ENCODE measurements at places on chromosomes 2 and 18. TPM values are rescaled to one million over a fixed set of nuclear protein-coding genes. Genes with fewer than 3 reads are reported as not detected.

- H3K27me3 ChIP-seq: no peaks in the 10 kb centered on the region
- peak overlapping the region; percentile 83 for H3K4me3 ChIP-seq
- no peak overlapping the region for H3K27ac ChIP-seq
These were observed 903 bp downstream of the KCNG3 start for GRCh38 chr2:42492691-42493467.

GRCh38 chr2:26692279-26692896 is at the start of gene KCNK3:
Gene KCNK3 (plus strand): TSS chr2:26692722. CDS start chr2:26692876, 154 bp downstream.
- no peak within 1 kb of the TSS for H3K27ac ChIP-seq
- H3K27me3 ChIP-seq: peaks cover 25% of the 10 kb centered on the region
- H3K36me3 ChIP-seq: no peaks in the 10 kb centered on the region
- peaks cover 9% of the 10 kb centered on the region for H3K4me1 ChIP-seq
- DNase-seq: no peak
- peak within 1 kb of the TSS; percentile 34 for H3K4me3 ChIP-seq

- no peaks in the 10 kb centered on the region for H3K27me3 ChIP-seq
- DNase-seq: no peak
- H3K4me1 ChIP-seq: peaks cover 5% of the 10 kb centered on the region
These were observed 115.2 kb downstream of the TTC32 start for GRCh38 chr2:19786408-19787058.

DNA sequence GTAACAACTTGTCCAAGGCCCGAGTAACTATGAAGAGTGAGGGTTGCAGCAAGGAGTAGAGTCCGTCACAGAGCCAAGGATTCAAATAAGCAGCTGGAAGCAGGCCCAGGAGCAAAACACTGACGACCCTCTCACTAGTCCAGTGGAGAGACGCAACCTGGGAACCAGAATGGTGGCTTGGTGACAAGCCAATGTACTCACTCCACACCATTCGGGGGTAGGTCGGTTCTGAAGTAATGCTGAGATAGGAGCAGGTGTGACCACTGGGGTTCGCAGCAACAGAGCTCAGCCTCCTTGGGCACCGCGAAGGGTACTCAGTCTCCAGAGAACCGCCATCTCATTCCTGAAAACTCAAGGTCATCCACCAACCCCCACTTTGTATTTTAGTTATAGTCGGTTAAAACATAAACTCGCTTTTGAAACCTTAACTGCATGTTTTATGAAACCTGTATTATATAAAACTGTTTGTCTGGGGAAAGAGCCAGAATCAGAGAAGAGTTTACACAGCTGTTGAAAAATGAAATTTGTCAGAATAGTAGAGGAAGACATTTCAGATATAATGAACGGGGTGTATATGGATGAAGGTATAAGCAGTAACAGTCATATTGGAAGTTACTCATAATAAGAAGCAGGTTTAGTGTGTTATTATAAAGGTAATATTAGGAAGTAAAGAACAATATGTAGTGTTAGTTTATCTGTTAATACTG is 8.6 kb downstream of the ANKRD62 start:
- no peak overlapping the region for H3K4me3 ChIP-seq
- DNase-seq: no peak
- no peaks in the 10 kb centered on the region for H3K27me3 ChIP-seq
- H3K4me1 ChIP-seq: no peaks in the 10 kb centered on the region

DNA sequence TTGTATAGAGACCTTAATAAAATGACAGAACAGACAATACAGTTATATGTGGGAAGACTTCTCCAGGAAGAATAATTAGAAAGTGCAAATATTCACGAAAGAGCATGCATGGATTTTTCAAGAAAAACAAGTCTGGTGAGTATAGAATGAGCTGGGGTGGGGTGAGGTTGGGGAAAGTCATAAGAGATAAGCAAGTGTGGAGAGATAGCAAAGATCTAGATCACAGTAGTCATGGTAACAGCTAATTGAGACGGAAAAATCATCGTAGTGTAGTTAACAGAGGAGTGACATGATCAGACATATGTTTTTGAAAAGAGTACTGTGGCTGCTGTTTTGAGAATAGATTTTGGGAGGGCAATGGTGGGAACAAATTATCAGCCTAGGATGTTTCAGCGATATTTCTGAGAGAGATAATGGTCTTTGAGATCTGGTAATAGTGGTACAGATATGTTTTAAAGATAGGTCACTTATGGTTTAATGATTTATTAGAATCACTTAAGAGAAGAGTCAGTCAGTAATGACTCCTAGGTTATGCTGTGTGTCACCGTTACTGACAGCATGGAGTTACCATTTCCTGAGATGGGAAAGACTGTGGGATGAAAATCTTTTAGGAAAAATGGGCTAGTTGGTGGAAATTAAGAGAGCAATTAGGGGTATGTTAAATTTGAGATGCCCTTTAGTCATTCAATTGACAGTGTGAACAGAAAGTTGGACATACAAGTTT is 248.5 kb upstream of the SLC8A1 start:
- H3K27ac ChIP-seq: no peak overlapping the region
- no peaks in the 10 kb centered on the region for H3K27me3 ChIP-seq
- no peaks in the 10 kb centered on the region for H3K36me3 ChIP-seq
- no peak for DNase-seq
- H3K4me3 ChIP-seq: no peak overlapping the region

GRCh38 chr18:13401826-13402225 is 183.3 kb downstream of the LDLRAD4 start:
- no peaks in the 10 kb centered on the region for H3K27me3 ChIP-seq
- no peaks in the 10 kb centered on the region for H3K4me1 ChIP-seq
- H3K36me3 ChIP-seq: no peaks in the 10 kb centered on the region
- H3K27ac ChIP-seq: no peak overlapping the region
- no peak overlapping the region for H3K4me3 ChIP-seq
- no peak for DNase-seq

- no peak for DNase-seq
- no peaks in the 10 kb centered on the region for H3K4me1 ChIP-seq
- peaks cover 27% of the 10 kb centered on the region for H3K36me3 ChIP-seq
- H3K4me3 ChIP-seq: no peak overlapping the region
These were observed 6.3 kb downstream of the DNPEP start for GRCh38 chr2:219381448-219381847.

DNA sequence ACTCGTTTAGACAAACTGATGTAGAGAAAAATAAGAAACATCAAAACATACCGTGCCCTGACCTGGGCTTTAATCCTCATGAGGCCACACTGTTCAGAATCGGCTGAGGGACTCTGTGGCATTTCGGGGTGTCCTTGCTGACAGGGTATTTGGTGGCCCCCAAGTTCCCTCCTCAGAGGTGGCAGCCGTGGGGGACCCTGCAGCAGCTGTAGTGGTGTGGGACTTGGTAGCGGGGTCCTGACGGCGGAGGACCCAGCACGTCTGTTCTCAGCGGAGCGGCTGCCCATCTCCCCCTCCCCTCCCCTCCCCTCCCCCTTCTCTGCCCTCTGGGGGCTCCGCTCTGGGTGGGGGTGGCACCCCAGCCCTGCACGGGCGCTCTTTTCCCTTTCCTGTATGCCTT is 18.4 kb downstream of the KCNG2 start:
- H3K36me3 ChIP-seq: no peaks in the 10 kb centered on the region
- H3K4me3 ChIP-seq: no peak overlapping the region
- no peaks in the 10 kb centered on the region for H3K27me3 ChIP-seq
- H3K27ac ChIP-seq: no peak overlapping the region

Gene CHMP1B
- total RNA-seq: 43.2 TPM

DNA sequence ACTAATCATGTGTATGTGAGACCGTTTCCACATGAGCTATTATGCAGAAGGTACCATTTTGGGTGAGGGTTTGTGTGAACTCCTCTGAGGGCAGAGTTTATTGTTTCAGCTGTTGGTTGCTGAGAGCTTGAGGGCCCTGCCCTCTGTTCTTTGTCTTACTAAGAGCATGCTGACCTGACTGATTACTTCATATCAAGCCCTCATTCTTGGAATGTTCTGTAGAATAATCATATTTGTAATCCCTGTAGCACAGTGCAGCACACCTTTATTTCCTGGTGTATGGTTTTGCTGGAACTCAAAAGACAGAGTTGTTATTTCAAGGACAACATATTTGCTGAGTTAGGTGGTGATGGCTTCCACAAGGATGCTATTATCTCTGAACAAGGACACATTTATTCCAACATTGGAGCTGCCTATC is 118.5 kb downstream of the GALNT3 start:
- no peak overlapping the region for H3K4me3 ChIP-seq
- no peaks in the 10 kb centered on the region for H3K27me3 ChIP-seq
- no peak for DNase-seq
- peaks cover 3% of the 10 kb centered on the region for H3K4me1 ChIP-seq
- no peaks in the 10 kb centered on the region for H3K36me3 ChIP-seq

- H3K36me3 ChIP-seq: no peaks in the 10 kb centered on the region
- no peak for DNase-seq
- no peak overlapping the region for H3K4me3 ChIP-seq
- H3K27me3 ChIP-seq: no peaks in the 10 kb centered on the region
- no peaks in the 10 kb centered on the region for H3K4me1 ChIP-seq
These were observed 642.0 kb upstream of the FSHR start for GRCh38 chr2:49796266-49796665.

Gene KLHL41
- not detected for total RNA-seq

GRCh38 chr2:97834610-97835009 is 121.2 kb downstream of the ZAP70 start:
- no peaks in the 10 kb centered on the region for H3K36me3 ChIP-seq
- no peak for DNase-seq
- H3K27me3 ChIP-seq: no peaks in the 10 kb centered on the region

GRCh38 chr2:177616066-177616465 is 223.5 kb downstream of the AGPS start:
- H3K27me3 ChIP-seq: no peaks in the 10 kb centered on the region
- H3K36me3 ChIP-seq: no peaks in the 10 kb centered on the region
- no peak overlapping the region for H3K4me3 ChIP-seq
- DNase-seq: no peak

GRCh38 chr2:12168791-12169388 is 422.5 kb downstream of the LPIN1 start:
- H3K4me1 ChIP-seq: no peaks in the 10 kb centered on the region
- DNase-seq: no peak
- H3K27me3 ChIP-seq: no peaks in the 10 kb centered on the region
- H3K4me3 ChIP-seq: no peak overlapping the region
- no peaks in the 10 kb centered on the region for H3K36me3 ChIP-seq

Gene SLC30A3
- total RNA-seq: 16.1 TPM

DNA sequence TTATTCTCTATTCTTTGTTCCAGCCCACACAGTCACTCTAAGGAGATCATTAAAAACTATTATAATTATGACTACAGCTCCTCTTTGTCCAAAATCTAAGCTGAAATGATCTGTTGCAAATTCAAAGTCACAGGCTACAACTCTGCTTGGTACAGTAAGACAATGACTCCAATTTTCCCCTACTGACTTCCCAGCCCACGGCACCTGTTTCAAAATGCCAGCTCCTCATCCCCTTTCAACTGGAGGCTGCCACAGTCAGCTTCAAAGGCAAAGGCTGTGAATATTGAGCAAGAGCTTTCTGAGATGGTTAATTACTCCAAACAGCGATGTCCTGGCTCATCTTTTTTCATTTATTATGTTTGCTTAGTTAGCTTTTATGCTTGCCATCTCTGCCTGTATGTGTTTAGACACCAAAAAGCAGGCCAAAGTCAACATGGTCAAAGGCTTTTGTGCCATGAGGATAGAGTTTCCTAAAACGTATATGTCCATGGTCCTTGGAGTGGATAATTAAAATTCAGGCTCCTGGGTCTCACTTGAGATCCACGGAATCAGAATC is 141.1 kb downstream of the DOCK10 start:
- H3K36me3 ChIP-seq: no peaks in the 10 kb centered on the region
- H3K4me1 ChIP-seq: no peaks in the 10 kb centered on the region
- no peak for DNase-seq
- no peak overlapping the region for H3K27ac ChIP-seq
- H3K4me3 ChIP-seq: no peak overlapping the region

DNA sequence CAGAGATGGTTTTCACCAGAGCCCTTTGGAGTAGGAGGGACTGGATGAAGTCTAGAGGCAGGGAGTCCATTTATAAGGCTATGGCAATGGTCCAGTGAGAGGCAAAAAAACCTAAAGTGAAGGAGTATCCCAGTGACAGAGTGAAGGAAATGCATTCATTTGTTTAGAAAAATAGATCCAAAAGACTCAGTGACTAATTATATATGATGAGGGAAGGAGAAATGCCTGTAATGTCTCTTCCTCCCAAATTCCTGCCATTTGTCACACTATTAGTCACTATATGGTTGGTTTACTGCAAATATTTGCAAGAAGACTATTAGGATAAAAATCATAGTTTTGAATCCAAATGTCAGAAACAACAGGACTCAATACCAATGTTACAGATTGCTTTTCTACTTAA is 104.2 kb downstream of the ZNF521 start:
- no peaks in the 10 kb centered on the region for H3K4me1 ChIP-seq
- no peak overlapping the region for H3K4me3 ChIP-seq
- no peak overlapping the region for H3K27ac ChIP-seq
- no peaks in the 10 kb centered on the region for H3K27me3 ChIP-seq

Gene CSRNP3
- 6.7 TPM for total RNA-seq

DNA sequence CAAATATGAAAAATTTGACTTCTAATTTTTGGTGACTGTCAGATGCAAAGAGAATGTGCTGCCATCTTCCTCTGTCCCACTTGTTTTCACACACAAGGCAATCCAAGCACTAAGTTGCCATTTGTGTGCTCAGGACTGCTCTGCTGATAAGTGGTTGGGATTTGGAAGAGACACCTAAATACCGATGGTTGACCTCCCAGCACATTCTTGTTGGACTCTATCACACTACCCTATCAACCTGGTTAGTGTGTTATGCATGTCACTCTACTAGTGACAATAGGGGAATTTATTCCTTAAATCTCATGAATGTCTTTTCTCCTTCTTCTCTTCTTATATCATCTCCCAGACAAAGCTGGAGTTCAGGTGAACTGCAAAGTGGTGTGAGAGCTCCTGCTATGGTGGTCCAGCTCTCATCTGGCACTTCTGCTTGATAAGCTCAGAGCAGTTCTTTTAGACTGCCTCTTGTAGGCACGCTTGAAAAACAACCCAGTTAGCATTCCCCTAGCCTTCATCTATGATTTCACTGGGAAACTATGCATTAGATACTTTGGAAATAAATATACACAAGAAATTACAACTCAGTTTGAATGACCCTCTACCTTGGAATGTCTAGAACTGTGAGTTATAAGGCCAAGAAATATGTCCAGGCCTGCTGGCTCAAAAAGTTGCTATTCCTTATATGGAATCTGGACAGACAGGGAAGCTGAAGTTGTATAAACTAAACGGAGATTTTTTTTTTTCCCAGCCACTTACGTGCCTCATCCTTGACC is 404.8 kb downstream of the MEIS1 start:
- no peaks in the 10 kb centered on the region for H3K36me3 ChIP-seq
- H3K4me1 ChIP-seq: no peaks in the 10 kb centered on the region
- H3K27me3 ChIP-seq: no peaks in the 10 kb centered on the region
- DNase-seq: no peak
- no peak overlapping the region for H3K4me3 ChIP-seq
- H3K27ac ChIP-seq: no peak overlapping the region

DNA sequence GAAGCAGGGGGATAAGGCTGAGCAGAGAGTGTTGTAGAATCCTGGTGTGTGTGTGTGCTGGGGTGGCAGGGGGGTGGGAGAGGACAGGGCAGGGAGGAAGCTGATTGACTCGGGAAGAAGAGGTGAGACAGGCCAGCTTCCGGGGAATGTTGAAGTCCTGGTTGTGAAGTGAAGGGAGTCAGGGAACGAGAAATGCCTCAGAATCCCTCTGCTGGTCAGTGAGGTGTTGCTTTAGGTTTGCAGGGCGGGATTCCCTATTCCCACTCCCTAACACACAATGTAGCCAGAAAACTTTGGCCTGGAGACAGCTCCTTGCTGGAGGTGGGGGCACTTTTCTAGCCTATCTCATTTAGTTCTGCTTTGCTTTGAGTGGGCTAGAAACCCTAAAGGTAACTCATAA is 265.1 kb downstream of the HAUS1 start:
- H3K36me3 ChIP-seq: no peaks in the 10 kb centered on the region
- no peak overlapping the region for H3K4me3 ChIP-seq
- no peak overlapping the region for H3K27ac ChIP-seq
- H3K4me1 ChIP-seq: no peaks in the 10 kb centered on the region
- no peak for DNase-seq
